ENCODE measurements at places on chromosomes 3 and 15.
A peak's percentile ranks its signal among the peaks of the same experiment; 100 is the strongest.

GRCh38 chr3:20669675-20670074, 483.7 kb upstream of the SGO1 start:
- no peaks in the 10 kb centered on the region for H3K36me3 ChIP-seq
- no peak overlapping the region for H3K27ac ChIP-seq
- no peak overlapping the region for H3K4me3 ChIP-seq
- DNase-seq, result no peak

GRCh38 chr15:66655511-66655910, 46.5 kb upstream of the SMAD6 start:
- DNase-seq, result no peak
- H3K27ac ChIP-seq, result no peak overlapping the region
- H3K27me3 ChIP-seq, result peaks cover 20% of the 10 kb centered on the region
- H3K4me3 ChIP-seq, result peak overlapping the region; percentile 21

DNA sequence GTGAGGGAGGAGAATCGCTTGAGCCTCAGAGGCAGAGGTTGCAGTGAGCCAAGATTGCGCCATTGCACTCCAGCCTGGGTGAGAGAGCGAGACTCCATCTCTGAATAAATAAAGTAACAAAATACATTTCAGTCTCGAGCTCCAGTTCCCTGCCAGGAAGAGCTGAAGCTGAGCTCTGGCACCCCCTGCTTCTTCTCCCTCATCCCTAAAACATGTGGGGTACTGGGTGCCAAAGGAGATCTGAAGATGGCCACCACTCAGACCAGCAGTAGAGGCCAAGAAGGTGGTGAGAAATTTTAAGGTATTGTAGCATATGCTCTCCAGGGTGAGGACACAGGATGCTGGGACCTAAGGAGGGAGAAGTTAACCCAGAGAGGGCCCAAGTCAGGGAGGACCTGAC, 75.0 kb upstream of the CGNL1 start:
- no peaks in the 10 kb centered on the region for H3K36me3 ChIP-seq
- no peak overlapping the region for H3K4me3 ChIP-seq
- peak overlapping the region; percentile 61 for H3K27ac ChIP-seq

DNA sequence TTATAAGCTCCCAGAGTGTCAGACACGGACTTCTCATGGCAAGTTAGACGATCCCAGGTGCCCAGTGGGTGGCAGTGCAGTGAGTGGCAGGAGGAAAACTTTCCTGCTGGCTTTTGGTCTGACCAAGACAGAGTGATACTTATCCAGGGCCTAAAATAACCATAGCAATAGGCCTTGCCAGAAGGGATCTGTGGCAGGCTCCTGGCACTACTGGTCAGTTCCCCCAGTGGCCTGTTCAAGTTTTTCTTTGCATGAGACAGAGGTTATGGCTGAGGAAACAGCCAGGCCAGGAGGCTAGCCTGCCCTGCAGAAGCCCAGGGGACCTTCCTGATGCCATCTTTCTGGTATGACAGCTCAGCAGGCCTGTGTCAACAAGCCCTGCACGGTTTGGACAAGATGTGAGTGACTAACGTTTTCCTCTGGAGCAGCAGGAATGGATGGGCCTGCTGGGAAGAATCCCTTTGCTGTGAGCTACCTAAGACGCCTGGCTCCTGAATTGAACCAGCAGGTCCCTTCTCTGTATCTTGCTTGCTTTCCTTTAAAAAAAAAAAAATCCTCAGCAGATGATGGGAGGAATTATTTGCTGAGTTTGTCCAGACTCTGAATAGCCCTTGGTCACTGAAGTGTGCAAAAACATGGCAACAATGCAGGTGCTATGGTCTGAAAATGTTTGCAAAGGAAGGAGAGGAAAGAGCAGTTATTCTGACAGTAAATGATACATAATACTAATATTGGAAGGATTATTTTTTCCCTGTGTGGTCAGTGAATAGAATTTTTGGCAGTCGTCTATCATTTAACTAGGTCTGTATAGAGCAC, 18.0 kb downstream of the SCG5 start:
- H3K27me3 ChIP-seq, result no peaks in the 10 kb centered on the region
- H3K36me3 ChIP-seq, result no peaks in the 10 kb centered on the region
- no peak for DNase-seq
- no peak overlapping the region for H3K4me3 ChIP-seq

DNA sequence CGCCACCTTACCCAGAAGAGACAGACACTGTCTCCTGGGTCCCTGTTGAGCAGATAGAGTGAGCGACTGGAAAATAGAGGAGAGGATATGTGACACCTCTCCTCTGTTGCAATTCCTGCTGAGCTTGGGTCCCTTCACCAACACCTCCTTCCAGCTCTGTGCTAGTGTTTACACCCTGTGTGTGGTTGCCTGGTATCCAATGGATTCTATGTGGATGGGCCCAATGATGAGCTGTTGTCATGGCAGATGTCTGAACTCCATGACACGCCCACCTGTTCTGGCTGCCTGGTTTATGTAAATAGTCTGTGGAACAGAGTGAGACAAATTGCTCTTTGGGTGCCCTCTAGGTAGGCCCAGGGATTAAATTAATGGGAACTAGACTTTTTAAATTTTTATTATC, 23.7 kb downstream of the RBM5 start:
- H3K27ac ChIP-seq, result no peak overlapping the region
- no peaks in the 10 kb centered on the region for H3K4me1 ChIP-seq
- no peak overlapping the region for H3K4me3 ChIP-seq
- peaks cover 52% of the 10 kb centered on the region for H3K36me3 ChIP-seq
- DNase-seq, result no peak
- no peaks in the 10 kb centered on the region for H3K27me3 ChIP-seq

DNA sequence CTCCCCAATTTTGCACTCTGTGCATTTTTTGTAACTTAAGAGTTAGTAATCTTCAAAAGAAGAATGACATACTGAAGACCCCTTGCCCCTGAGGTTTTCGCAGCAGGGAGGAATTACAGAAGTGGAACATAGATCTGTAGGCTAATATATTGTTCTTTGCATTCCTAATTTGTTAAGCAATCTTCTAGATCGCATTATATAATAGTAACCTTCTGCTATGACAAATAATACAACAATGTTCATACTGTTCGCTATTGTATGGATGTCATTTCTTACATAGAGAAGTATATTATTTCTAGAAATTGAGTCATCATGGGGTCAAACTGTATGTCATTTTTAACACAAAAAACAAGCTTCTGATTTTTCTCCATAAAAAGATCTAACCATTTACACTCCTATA, 95.8 kb upstream of the TGFBR2 start:
- H3K4me3 ChIP-seq, result no peak overlapping the region
- no peak for DNase-seq
- no peak overlapping the region for H3K27ac ChIP-seq
- no peaks in the 10 kb centered on the region for H3K4me1 ChIP-seq

GRCh38 chr15:31125061-31125460, 23.5 kb upstream of the TRPM1 start:
- H3K27me3 ChIP-seq, result peaks cover 3% of the 10 kb centered on the region
- no peak overlapping the region for H3K4me3 ChIP-seq
- DNase-seq, result no peak
- H3K36me3 ChIP-seq, result no peaks in the 10 kb centered on the region
- no peak overlapping the region for H3K27ac ChIP-seq
- no peaks in the 10 kb centered on the region for H3K4me1 ChIP-seq

DNA sequence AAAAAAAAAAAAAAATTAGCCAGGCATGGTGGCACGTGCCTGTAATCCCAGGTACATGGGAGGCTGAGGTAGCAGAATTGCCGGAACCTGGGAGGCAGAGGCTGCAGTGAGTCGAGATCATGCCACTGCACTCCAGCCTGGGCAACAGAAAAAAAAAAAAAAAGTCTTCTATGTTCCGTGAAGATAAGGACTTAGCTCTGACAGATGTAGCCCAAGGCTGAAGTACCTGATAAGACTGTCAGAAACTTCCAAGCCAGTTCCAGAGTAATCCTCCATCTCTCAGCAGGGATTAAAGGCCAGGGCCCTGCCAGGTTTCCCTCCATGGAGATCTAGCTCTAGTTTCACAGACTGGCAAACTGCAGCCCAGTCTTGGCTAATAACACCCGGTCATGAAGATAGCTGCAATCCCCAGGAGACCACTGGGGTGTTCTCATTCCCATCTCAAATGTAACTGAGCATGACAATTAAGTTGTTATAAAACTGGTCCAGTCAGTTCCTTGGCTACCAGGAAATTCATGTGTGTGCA, 8.5 kb downstream of the CDCP1 start:
- no peak overlapping the region for H3K27ac ChIP-seq
- DNase-seq, result no peak
- peaks cover 8% of the 10 kb centered on the region for H3K4me1 ChIP-seq
- H3K36me3 ChIP-seq, result peaks cover 2% of the 10 kb centered on the region
- no peak overlapping the region for H3K4me3 ChIP-seq
- H3K27me3 ChIP-seq, result peaks cover 5% of the 10 kb centered on the region

GRCh38 chr15:24971772-24972171, 17.0 kb downstream of the SNRPN start:
- no peaks in the 10 kb centered on the region for H3K4me1 ChIP-seq
- no peak for DNase-seq

DNA sequence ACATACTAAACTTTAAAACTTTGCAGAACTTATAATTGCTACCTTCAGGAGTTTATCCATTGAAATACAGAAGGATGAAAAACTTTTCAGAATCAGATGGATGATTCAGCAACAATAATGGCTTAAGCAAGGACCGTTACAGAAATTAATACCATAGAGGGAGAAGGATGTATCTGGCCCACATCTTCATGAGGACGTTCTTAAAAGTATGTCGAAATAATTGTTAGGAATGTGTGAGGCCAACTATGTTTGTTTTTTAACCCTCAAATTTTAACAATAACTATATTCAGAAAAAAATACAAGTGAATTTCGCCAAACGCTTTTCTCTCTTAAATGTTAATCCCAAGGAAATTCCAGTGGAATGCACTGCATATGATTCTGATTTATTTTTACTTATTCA, 105.2 kb upstream of the EPHA3 start:
- H3K27ac ChIP-seq, result no peak overlapping the region
- no peak overlapping the region for H3K4me3 ChIP-seq
- H3K27me3 ChIP-seq, result no peaks in the 10 kb centered on the region
- no peaks in the 10 kb centered on the region for H3K4me1 ChIP-seq

GRCh38 chr3:116188231-116188785, 257.0 kb downstream of the LSAMP start:
- H3K27me3 ChIP-seq, result no peaks in the 10 kb centered on the region
- no peak for DNase-seq
- H3K27ac ChIP-seq, result no peak overlapping the region

DNA sequence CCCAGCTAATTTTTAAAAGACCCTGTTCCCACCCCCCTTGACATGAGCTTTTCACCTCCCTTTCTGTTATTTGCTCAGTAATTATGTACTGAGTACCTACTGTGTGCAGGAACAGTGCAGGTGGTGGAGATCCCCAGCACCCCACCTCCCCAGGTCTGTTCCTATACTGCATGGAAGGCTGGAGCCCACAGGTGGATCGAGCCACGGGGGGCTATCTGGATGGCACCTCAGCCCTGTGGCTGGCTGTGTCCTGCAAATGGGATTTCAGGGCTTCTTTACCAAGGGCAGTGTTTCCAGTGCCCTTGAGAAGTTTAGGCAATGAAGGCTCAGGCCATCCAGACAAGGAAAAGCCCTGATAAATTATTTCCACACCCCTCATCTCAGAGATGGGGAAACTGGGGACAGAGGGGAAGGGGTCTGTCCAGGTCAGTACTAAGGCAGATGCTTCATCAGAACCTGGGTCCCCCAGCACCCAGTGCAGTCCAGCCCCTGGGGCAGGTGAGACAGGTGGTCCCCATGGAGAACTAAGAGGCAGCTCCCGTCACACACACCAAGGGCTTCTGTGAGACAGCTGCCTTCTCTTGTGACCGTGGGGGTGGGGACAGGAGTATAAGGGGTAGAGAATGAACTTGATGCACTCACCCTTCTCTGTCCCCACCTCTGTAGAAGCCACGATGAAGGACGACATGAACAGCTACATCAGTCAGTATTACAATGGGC, 109.6 kb downstream of the ETFA start:
- no peaks in the 10 kb centered on the region for H3K27me3 ChIP-seq
- no peaks in the 10 kb centered on the region for H3K4me1 ChIP-seq
- H3K4me3 ChIP-seq, result no peak overlapping the region
- DNase-seq, result no peak
- H3K36me3 ChIP-seq, result no peaks in the 10 kb centered on the region
- H3K27ac ChIP-seq, result no peak overlapping the region

DNA sequence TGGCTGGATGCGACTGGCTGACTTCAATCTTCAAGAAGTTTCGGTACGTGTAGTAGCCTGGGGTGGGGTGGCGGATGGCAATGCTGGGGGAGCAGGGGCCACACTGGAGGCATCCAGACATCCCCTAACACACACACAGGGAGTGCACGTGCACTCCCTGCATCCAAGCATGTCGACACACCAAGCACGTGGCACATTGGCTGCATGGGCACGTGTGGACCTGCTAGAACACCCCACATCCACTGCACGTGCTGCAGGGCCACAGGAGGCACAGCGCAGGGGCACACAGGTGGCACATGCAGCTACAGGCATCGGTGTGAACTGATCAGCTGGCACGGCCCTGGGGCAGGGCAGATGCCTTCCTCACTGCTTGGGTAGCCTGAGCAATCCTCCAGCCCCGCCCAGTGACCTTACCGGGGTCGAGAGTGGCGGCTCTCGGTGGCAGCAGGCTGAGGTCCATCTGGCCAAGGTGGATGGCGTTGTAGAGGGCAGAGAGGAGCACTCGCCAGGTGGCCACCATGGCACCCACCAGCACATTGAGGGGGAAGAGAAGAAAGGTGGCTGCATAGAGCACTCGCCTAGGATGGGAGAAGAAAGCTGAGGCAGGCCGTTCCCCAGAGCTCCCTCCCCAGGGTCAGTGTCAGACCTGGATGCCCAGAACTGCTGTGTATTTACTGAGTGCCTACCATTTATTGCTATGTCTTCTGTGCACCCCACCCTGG, 7.5 kb downstream of the ISLR start:
- DNase-seq, result no peak
- H3K4me3 ChIP-seq, result no peak overlapping the region
- H3K36me3 ChIP-seq, result no peaks in the 10 kb centered on the region
- no peaks in the 10 kb centered on the region for H3K4me1 ChIP-seq
- peaks cover 41% of the 10 kb centered on the region for H3K27me3 ChIP-seq

- H3K27ac ChIP-seq, result no peak overlapping the region
- no peak overlapping the region for H3K4me3 ChIP-seq
- peaks cover 5% of the 10 kb centered on the region for H3K4me1 ChIP-seq
- H3K27me3 ChIP-seq, result peaks cover 4% of the 10 kb centered on the region
These were observed 9.0 kb downstream of the SLC24A1 start for GRCh38 chr15:65630760-65631159.

DNA sequence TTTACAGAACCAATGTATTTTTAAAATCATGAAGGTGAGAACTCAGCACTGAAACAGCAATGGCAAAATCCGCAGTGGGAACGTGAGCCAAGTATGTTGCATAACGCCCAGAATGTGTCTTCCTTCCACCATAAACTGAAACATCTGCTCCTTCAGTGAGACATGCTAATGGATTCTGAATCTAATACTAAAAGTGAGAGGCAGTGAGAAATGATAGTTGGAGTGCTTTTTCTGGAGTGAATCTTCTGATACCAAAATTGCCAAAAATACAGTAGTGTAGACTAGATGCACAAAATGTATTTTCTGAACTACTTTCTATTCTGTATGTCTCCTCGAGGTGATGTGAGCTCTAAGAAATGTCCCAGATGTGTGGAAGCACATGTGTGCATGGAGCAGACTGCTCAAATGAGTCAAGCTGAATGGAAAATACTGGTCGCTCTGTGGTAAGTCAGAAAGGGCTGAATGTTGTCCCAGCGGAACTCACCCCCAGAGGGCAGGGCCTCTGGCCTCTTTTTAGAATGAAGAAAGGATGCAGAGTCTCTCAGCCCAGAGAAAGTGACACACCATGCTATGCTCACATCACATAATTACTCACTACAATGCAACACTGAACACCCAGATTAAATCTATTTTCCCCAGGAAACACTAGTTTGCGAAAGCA, 73.0 kb downstream of the ATP10A start:
- no peaks in the 10 kb centered on the region for H3K36me3 ChIP-seq
- no peaks in the 10 kb centered on the region for H3K27me3 ChIP-seq
- no peak for DNase-seq
- H3K4me1 ChIP-seq, result no peaks in the 10 kb centered on the region

Measured in progenitor cell of endocrine pancreas (in vitro differentiated cells).